Immature natural killer cell (primary cell): ENCODE measurements at places on chromosomes 16 and 17. TPM values are rescaled to one million over a fixed set of nuclear protein-coding genes. Genes with fewer than 3 reads are reported as not detected.

DNA sequence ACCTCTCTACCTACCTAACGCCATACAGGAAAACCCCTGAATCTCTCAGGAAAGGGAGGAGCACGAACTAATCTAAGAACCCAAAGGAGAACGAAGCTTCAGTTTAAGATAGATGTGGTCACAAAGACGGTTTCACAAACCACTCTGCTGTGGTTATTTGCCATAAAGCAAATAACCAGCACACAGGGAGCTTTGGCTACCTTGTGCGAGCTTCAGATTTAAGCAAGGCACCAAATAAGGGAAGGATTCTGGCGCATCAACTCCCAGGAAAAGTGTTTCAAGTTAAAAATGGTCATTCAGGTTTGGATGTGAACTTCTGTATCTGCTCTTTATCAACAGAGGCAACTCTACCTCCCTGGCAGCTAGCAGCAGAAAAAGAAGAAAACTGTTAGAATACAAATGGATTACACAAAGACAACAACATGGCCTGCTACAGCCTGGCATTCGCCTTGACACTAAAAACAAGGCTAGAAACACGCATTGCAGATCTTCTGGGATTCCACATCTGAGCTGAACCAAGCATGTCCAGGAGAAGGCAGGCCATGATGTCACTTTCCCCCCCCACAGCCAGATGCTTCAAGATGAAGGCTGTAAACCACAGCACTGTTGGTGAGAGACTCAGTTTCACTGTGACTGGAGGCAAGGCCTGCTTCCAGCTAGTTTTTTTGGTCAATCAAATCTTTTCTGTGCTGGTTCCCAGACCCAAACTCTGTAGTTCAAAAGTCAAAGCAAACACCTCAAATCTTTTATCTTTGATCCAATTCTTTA, 43.6 kb downstream of the SMG6 start:
- H3K4me1 ChIP-seq: peaks cover 67% of the 10 kb centered on the region
- H3K4me3 ChIP-seq: peak overlapping the region; percentile 74
- peaks cover under 1% of the 10 kb centered on the region for H3K36me3 ChIP-seq
- peaks cover 4% of the 10 kb centered on the region for H3K27me3 ChIP-seq
- peak; percentile 76 for DNase-seq

- no peak for DNase-seq
- H3K4me1 ChIP-seq: no peaks in the 10 kb centered on the region
- H3K36me3 ChIP-seq: peaks cover 29% of the 10 kb centered on the region
- no peak overlapping the region for H3K4me3 ChIP-seq
Observed at GRCh38 chr17:63295288-63295687, 150.8 kb downstream of the CYB561 start.

- peaks cover 8% of the 10 kb centered on the region for H3K4me1 ChIP-seq
- DNase-seq: no peak
- no peak overlapping the region for H3K4me3 ChIP-seq
- peaks cover 4% of the 10 kb centered on the region for H3K27me3 ChIP-seq
- H3K27ac ChIP-seq: no peak overlapping the region
Observed at GRCh38 chr16:49524216-49524946, 150.8 kb downstream of the C16orf78 start.

EMP2 gene
- not detected for polyA plus RNA-seq

KCNG4 gene
- not detected for polyA plus RNA-seq
